Frontal cortex (tissue), 4 donors: ENCODE measurements at places on chromosomes 4 and X. TPM values are rescaled to one million over a fixed set of nuclear protein-coding genes. Genes with fewer than 3 reads are reported as not detected.

Gene SPACA5
- not detected for total RNA-seq

Gene USP17L29
- total RNA-seq: not detected

Gene ARX
- 6.1 TPM for total RNA-seq

Gene HMGB3
- total RNA-seq: 63.2 TPM

Gene TAB3
- 17.1 TPM for total RNA-seq

Gene FRAS1
- total RNA-seq: 13.0 TPM

Gene ADGRL3
- 302 TPM for total RNA-seq

Gene AR
- 0.41 TPM for total RNA-seq

Gene MAGEB2
- not detected for total RNA-seq

Gene CFAP299
- 1.2 TPM for total RNA-seq

Gene PPARGC1A
- total RNA-seq: 4.5 TPM

Gene FGF13
- 128 TPM for total RNA-seq

Gene PWWP3B
- 1.2 TPM for total RNA-seq

Gene PRR32
- total RNA-seq: not detected

Gene PCDH11X
- 108 TPM for total RNA-seq

Gene SPATA4
- 0.82 TPM for total RNA-seq

Gene GAGE12H
- total RNA-seq: not detected

Gene CRMP1
- total RNA-seq: 624 TPM

Gene ETDB
- total RNA-seq: not detected

Gene RLIM
- total RNA-seq: 123 TPM

Gene SNX25
- 55.4 TPM for total RNA-seq

Gene CYTL1
- total RNA-seq: 0.82 TPM

Gene IGBP1
- total RNA-seq: 138 TPM

Gene ADH1C
- total RNA-seq: not detected

Gene TREX2
- 2.9 TPM for total RNA-seq

Gene DLG3
- total RNA-seq: 86.8 TPM

Gene CFAP47
- 5.3 TPM for total RNA-seq

Gene ZFYVE28
- 3.7 TPM for total RNA-seq

Gene LINC00632
- 15.9 TPM for total RNA-seq

Gene F8A3
- 1.2 TPM for total RNA-seq

Gene IL21
- total RNA-seq: not detected

Gene REPS2
- 31.4 TPM for total RNA-seq

Gene DRP2
- total RNA-seq: 5.3 TPM

Gene AMOT
- 12.6 TPM for total RNA-seq

Gene ARHGAP24
- 1.6 TPM for total RNA-seq

Gene HAND2
- total RNA-seq: not detected

Gene RHOXF2
- not detected for total RNA-seq

Gene PJA1
- total RNA-seq: 146 TPM

Gene KIAA1210
- under 0.01 TPM for total RNA-seq

Gene CCDC110
- total RNA-seq: 0.41 TPM

Gene ARMCX1
- 120 TPM for total RNA-seq

Gene ATOH1
- not detected for total RNA-seq

Gene CD38
- total RNA-seq: 1.6 TPM

Gene RAB41
- not detected for total RNA-seq

Gene RIBC1
- 0.41 TPM for total RNA-seq

Gene FRMD7
- 0.41 TPM for total RNA-seq

Gene GABRA4
- total RNA-seq: 24.5 TPM

Gene ENOX2
- total RNA-seq: 3.3 TPM

Gene PPP4R3C
- not detected for total RNA-seq

Gene CYLC1
- total RNA-seq: under 0.01 TPM
